ENCODE measurements at places on chromosomes 12 and 14.

DNA sequence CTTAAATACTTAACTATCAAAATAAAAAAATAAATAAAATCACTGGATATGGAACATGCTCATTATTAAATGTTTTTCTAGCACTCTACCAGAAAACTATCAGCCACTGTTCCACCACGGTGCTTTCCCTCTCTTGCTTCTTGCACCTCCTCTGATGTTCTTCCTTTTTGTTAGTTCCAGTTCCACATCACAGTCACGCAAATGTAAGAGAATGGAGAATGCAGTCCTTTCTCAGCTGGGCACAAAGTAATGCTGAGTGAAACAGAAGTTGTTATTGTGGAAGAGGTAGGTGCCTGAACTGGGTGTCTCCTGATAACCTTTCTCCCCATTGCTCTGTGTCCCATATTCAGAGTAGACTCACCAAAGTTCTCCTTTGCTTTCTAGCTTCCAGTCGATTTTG, 1116.9 kb upstream of the TMEM132C start:
- DNase-seq: no peak

DNA sequence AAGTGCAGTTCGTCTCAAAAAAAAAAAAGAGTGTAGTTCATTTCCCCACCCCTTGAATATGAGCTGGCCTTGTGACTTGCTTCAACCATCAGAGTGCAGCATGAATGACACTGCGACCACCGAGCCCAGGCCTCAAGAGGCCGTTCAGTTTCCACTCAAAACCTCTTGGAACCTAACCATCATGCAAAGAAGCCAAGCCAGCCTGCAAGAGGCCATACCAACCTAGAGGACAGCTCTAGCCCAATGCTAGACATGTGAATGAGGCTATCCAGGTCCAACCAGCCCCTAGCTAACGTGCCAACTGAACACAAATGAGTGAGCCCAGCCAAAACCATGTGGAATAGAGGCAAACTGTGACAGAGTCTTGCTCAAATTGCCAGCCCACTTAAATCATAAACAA, 29.7 kb downstream of the R3HDM2 start:
- no peak for DNase-seq

GRCh38 chr14:75068294-75069120, 934 bp upstream of the ZC2HC1C start:
- no peak for DNase-seq

DNA sequence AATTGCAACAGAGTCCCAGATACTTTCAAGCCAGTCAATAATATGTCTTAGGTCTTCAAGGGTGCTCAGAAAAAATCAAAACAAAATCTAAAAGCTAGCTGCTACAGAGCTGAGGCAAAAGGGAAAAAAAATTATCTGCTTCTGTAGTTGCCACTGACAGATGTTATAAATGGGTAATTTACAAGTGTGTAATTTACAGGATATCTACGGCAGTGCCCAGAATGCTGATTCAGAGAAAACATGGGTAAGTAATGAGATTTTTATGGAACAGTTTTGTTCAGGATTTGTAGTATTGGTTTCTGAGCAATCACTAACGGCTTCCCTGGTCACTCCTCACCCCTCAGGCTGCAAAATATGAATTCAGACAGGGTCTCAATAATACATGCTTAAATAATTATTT, 234.1 kb downstream of the GALC start:
- DNase-seq: no peak

GRCh38 chr12:32499048-32499447, 99.7 kb downstream of the FGD4 start:
- DNase-seq: no peak
